K562 (cell line): ENCODE measurements at places on chromosomes 4 and X. TPM values are rescaled to one million over a fixed set of nuclear protein-coding genes. Genes with fewer than 3 reads are reported as not detected.

DNA sequence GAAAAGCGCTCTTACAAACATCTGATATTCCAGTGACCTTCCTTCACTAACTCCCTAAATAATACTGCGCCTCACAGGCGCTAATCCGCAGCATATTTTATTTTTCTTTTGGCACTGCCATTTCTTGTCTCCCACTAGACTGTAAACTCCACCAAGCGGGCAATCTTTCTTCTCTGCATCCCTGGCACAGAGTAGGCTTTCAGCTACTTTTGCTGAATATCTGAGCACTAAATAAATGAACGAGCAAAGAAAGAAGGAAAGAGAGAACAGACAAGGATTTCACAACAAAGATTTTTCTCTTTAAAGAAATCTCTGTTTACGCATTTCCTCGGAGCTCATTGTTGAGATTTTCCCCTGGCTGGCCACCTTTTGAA, 12.7 kb downstream of the NKX3-2 start:
- H3K27ac ChIP-seq: peak overlapping the region; percentile 53; the same call in 2 of the 3 replicates
- no peaks in the 10 kb centered on the region for H3K36me3 ChIP-seq
- H3K4me1 ChIP-seq: peaks cover 10% of the 10 kb centered on the region; the same call in 1 of the 3 replicates
- DNase-seq: no peak
- H3K27me3 ChIP-seq: peaks cover 52% of the 10 kb centered on the region

The CUL4B gene
- 40.9 and 43.2 TPM in 2 replicates for total RNA-seq

The IGBP1 gene
- 37.3 and 40.3 TPM in 2 replicates for total RNA-seq

The AWAT1 gene
- not detected in 2 replicates for total RNA-seq

DNA sequence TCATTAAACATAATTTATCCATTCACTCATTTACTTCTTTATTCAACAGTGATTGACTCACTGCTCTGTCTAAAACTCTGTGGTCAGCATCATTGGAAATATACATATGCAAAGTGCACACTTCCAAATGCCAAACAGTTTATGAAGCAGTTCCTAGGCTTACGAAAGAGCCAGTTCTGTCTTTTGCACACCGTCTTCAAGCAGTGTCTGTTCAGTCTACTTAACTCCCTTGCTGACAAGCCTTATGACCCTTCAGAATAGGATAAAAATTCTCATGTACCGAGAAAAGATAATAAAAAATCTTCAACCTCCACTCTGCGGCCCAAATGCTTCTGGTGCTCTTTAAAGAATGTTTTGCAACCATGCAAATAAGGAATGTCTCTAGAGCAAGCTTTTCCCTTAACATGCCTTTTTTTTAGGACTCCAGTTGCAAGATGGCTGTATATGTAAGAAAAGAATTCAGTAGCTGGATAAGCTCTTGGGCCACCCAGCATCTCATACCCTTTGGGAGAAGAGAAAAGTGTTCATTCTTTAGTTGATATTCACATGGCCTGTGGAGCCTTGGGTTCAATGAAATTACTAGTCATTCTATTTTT, 1037.0 kb upstream of the SLIT2 start:
- H3K4me3 ChIP-seq: no peak overlapping the region
- H3K36me3 ChIP-seq: no peaks in the 10 kb centered on the region
- no peaks in the 10 kb centered on the region for H3K27me3 ChIP-seq
- H3K4me1 ChIP-seq: no peaks in the 10 kb centered on the region
- H3K27ac ChIP-seq: no peak overlapping the region

DNA sequence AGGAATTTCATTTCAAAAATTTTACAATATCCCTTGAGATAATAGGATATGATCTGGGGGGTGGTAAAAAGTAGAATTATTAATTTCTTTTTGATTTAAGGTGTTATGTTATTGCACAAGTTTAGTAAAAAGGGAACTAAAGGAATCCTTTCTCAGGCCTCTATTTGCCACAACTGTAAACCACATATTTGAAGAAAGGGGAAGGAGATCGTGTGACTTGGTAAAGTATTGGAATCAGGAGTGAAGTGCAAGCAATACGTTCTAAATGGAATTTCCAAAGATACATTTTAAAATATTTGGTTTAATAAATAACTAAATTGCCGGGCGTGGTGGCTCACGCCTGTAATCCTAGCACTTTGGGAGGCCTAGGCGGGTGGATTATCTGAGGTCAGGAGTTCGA, 35.3 kb upstream of the SCRG1 start:
- H3K27ac ChIP-seq: no peak overlapping the region
- no peak for DNase-seq
- no peaks in the 10 kb centered on the region for H3K27me3 ChIP-seq
- no peaks in the 10 kb centered on the region for H3K36me3 ChIP-seq

- no peak overlapping the region for H3K4me3 ChIP-seq
- no peaks in the 10 kb centered on the region for H3K36me3 ChIP-seq
- no peak overlapping the region for H3K27ac ChIP-seq
- H3K27me3 ChIP-seq: no peaks in the 10 kb centered on the region
- no peak for DNase-seq
These were observed 2464.6 kb downstream of the PCDH7 start for GRCh38 chr4:33184657-33185290.

- H3K27me3 ChIP-seq: no peaks in the 10 kb centered on the region
- H3K27ac ChIP-seq: no peak overlapping the region
- H3K36me3 ChIP-seq: no peaks in the 10 kb centered on the region
- no peak for DNase-seq
- H3K4me1 ChIP-seq: peaks cover 17% of the 10 kb centered on the region
These were observed 76.4 kb downstream of the RAPGEF2 start for GRCh38 chr4:159178979-159179969.

DNA sequence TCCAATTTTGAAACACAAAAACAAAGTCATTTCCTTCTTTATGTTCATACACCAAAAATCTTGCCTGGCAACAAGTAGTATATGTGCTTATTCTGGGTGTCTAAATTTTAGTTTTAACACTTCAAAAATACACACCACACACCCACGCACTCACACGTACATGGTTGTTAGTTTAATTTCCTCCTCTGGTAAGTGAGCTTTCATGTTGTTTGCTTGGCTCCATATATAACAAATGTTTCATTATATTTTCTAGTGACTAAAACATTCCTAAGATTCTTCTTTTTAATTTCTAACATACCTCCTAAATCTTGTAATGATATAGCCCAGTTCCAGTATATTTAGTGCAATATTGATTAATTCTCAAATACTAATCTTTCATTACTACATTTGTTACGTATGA, 80.9 kb downstream of the PRDM5 start:
- no peaks in the 10 kb centered on the region for H3K36me3 ChIP-seq
- no peaks in the 10 kb centered on the region for H3K4me1 ChIP-seq
- no peak overlapping the region for H3K27ac ChIP-seq

The TMEM192 gene
- total RNA-seq: 13.2 and 15.2 TPM in 2 replicates

DNA sequence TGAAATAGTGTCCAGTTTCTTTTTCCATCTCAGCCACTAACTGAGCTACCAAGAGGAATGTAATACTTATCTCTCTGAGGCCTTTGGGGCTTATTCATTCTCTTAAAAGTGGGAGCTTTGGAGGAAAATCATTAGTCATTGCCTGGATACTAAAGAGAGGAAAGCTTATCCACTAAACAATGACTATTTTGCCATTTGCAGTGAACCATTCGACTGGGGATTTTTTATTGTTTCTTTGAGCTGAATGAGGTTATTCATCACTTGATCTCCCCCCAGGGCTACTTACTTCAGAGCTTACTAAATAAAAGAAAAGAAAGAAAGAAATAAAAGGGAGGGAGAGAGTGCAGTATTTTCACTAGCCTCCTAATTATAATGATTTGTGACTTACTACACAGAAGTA, 1329.5 kb upstream of the TENM3 start:
- no peaks in the 10 kb centered on the region for H3K27me3 ChIP-seq
- no peak for DNase-seq
- no peaks in the 10 kb centered on the region for H3K36me3 ChIP-seq
- no peak overlapping the region for H3K27ac ChIP-seq
- no peak overlapping the region for H3K4me3 ChIP-seq

- no peak for DNase-seq
- peaks cover 11% of the 10 kb centered on the region; the same call in 1 of the 2 replicates for H3K4me1 ChIP-seq
- peaks cover 2% of the 10 kb centered on the region; the same call in 1 of the 3 replicates for H3K27me3 ChIP-seq
- H3K36me3 ChIP-seq: no peaks in the 10 kb centered on the region
- H3K27ac ChIP-seq: no peak overlapping the region
These were observed 2.5 kb downstream of the BMP3 start for GRCh38 chr4:81032771-81033684.

The TRO gene
- 0.74 and 1.7 TPM in 2 replicates for total RNA-seq

The GDI1 gene
- 54.6 and 61.1 TPM in 2 replicates for total RNA-seq

The F11 gene
- total RNA-seq: not detected in 2 replicates

DNA sequence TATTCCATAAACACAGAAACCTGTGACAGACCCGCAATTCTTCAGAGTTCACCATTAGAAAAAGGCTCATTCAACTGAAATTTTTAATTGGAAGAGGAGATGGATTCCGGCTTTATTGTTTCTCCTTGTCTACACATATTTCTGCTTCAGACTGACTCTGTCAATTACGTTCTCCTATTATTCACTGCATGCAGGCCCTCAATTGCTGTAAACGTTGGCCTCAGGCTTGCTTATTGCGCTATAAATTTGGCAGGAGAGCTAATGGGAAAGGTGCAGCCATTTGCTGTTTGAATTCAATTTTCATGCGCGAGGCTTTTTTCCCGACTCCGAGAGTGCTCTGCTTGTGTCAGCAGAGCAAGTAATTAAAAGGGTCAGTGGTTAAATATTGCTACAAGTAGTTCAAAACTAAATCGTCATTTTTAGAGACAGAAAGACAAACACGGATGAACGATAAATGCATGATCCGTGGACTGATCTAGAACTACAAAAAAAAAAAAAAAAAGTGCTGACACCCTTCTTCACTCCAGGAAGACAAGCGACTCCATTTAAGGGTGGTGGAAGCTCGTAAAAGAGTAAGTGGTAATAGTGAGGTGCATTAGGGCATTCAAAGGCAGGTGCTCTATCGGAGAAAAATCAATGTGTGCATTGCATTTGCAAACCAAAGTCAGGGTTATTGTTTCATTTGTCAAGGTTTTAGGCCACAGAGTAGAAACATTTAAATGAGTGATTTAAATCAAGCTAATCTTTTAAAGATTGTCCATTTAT, 841.6 kb upstream of the FRG1 start:
- no peak for DNase-seq
- H3K36me3 ChIP-seq: no peaks in the 10 kb centered on the region
- no peak overlapping the region for H3K4me3 ChIP-seq
- H3K4me1 ChIP-seq: no peaks in the 10 kb centered on the region

- H3K4me1 ChIP-seq: no peaks in the 10 kb centered on the region
- no peak overlapping the region for H3K4me3 ChIP-seq
- DNase-seq: no peak
- no peak overlapping the region for H3K27ac ChIP-seq
- no peaks in the 10 kb centered on the region for H3K36me3 ChIP-seq
These were observed 18.4 kb downstream of the GUCY1A1 start for GRCh38 chr4:155684892-155685541.

DNA sequence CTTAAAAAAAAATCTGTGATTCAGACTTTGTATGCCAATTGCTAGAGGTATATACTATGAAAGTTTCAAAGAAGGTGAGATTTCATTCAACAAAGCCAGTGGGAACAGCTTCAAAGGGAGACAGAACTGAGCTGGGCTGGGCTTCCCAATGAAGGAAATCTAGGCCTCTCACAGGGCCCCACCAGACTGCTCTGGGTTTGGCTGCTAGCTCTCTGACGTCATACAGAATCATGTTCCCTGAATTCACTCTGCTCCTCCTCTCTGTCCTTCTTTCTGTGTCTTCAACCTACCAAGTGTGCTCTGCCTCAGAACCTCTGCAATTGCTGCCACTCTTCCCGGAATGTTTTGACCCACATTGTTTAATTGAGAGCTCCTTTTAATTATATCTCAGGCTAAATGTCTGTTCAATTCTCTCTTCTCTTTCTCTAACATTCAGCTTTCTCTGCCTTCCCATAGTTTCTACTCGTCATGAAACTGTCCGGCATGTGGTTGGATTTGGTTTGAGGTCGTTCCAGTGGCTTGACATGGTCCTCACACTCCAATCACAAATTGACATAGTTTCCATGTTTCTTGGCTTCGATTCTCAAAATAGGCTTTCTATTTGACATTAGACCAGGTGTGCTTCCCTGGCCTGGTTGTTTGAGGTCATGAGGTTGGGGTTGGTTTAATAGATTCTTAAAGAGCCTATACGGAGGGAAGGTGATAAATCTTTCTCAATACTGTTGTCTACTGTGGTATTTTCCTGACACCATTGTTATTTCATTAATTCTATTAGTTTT, 282.1 kb upstream of the EMCN start:
- H3K36me3 ChIP-seq: no peaks in the 10 kb centered on the region
- H3K4me1 ChIP-seq: no peaks in the 10 kb centered on the region
- H3K27me3 ChIP-seq: no peaks in the 10 kb centered on the region
- H3K27ac ChIP-seq: no peak overlapping the region

- DNase-seq: no peak
- no peak overlapping the region for H3K27ac ChIP-seq
- H3K36me3 ChIP-seq: no peaks in the 10 kb centered on the region
- no peaks in the 10 kb centered on the region for H3K27me3 ChIP-seq
These were observed 2709.8 kb downstream of the PCDH7 start for GRCh38 chr4:33429971-33430370.

DNA sequence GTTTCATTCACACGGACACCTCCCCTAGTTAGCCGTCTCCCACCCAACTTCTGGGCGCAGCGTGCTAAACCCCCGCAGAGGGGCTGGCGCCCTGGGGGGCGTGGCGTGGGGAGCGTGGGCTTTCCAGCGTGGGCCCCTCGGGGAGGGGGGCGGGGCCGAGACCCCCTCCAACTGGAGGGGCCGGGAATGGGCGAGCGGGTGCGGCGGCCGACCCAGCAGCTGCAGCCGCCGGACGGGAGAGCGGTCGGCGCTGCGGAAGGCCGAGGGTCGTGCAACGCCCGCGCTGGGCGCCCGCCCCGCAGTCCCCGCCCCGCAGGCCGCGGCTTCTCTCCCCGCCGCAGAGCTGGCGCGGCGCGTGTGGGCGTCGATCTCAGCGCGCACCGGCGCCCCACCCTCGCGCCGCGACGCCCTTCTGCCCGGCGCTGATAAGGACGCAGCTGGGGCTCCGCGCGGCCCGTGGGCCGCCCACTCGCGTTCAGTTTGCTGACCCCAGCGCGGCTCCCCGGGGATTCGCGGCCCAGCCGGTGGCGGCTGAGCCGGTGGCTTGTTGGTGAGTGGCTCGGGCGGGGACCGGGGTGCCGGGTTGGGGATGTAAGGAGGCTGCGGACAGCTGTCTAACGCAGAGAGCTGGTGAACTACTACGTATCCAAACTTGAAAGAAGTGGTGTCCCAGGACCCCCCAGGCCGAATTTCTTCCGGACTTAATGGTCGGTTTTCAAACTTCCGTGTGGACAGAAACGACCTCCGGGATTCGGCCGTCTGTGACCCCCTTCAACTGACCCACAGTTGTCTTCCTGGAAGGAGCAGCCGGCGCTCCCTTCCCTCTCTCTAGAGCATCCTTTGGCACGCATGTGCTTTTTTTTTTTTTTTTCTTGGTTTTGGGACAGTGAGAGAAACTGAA, 1.5 kb downstream of the FHDC1 start:
- peak; percentile 75 for DNase-seq
- peak overlapping the region; percentile 50 for H3K4me3 ChIP-seq
- H3K36me3 ChIP-seq: no peaks in the 10 kb centered on the region
- H3K27me3 ChIP-seq: peaks cover 57% of the 10 kb centered on the region
- no peaks in the 10 kb centered on the region; the same call in 1 of the 3 replicates for H3K4me1 ChIP-seq

- no peak for DNase-seq
- H3K4me1 ChIP-seq: no peaks in the 10 kb centered on the region
- no peaks in the 10 kb centered on the region for H3K27me3 ChIP-seq
- H3K4me3 ChIP-seq: no peak overlapping the region
These were observed 240.5 kb upstream of the POF1B start for GRCh38 chrX:85619962-85620361.

The SPP1 gene
- total RNA-seq: 0.64 and 0.81 TPM in 2 replicates
